Left colon (tissue), 2 donors: ENCODE measurements at places on chromosomes 6 and 20.

GRCh38 chr6:25014369-25014768 lies 78.6 kb upstream of the RIPOR2 start:
- DNase-seq = no peak

DNA sequence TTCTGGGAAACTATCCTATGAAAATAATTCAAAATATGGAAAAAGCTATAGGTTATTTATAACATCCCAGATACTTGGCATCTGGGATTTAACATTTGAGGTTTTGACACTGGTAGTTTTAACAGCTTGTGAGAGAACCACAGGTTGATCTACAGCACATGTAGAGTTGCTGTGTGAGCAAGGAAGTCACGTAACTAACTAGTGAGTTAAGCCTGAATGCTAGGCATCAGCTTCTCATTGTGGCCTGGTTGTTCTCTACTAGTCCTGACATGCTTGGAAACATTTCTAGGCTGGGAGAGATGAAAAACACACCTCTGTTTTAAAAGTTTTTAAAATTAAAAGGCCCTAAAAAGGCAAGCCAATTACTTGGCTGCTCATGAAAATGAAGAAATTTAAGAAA lies 28.2 kb downstream of the ESF1 start:
- DNase-seq = no peak

DNA sequence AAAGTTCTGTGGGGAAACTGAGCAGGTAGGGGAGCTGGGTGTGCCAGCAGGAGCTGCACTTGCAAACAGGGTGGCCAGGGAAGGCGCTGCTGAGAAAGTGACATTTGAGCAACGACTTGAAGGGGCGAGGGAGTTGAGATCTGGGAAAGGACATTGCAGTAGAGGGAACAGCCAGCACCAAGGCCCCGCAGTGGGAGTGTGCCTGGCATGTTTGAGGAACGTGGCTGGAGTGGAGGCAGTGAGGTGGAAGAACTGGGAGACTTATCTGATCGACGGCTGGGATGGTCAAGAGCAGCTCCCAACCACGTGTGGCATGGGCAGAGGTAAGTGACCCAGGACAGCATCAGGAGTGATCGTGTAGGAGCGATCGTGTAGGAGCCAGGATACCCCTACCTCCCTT lies 77.3 kb downstream of the TOX2 start:
- DNase-seq = no peak

DNA sequence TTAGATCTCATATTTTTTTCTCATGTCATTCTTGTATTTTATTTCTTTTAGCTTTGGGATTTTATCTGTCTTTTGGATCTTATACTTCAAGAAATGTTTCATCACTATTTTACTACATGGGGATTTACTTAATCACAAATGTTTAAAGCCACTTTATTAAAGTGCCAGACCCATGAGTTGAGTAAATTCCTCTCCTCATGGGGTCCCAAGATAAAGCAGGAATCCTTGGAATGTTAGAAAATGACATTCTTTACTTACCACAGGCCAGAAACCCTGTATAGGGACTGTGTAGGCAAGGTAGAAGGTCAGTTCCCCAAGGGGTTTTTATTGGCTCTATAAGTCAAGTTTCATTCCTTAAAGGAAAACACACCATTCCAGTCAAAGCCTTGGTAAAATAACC lies 28.4 kb upstream of the OR2J2 start:
- DNase-seq = no peak

DNA sequence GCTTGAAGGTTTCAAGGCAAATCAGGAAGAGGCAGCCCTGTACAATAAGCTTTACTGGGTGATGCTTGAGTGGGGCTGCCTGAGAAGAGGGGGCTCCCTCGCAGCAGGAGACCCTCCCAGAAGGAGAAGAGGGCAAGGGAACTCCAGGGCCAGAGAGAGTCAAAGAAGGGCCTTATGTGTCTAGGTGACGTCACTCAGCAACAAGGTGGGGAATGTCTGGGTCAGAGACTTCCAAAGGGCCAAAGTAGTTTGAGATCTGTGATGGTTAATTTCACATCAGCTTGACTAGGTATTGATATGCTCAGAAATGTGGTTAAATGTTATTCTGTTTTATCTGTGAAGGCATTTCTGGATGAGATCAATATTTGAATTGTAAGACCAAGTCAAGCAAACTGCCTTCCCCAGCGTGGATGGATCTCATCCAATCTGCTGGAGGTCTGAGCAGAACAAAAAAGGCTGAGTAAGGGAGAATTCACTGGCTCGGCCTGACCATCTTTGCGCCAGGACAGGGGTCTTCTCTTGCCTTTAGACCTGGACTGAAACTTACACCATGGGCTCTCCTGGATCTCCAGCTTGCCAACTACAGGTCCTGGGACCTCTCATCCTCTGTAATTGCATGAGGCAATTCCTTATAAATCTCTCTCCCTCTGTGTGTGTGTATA lies 35.9 kb downstream of the MAS1 start:
- no peak for DNase-seq

DNA sequence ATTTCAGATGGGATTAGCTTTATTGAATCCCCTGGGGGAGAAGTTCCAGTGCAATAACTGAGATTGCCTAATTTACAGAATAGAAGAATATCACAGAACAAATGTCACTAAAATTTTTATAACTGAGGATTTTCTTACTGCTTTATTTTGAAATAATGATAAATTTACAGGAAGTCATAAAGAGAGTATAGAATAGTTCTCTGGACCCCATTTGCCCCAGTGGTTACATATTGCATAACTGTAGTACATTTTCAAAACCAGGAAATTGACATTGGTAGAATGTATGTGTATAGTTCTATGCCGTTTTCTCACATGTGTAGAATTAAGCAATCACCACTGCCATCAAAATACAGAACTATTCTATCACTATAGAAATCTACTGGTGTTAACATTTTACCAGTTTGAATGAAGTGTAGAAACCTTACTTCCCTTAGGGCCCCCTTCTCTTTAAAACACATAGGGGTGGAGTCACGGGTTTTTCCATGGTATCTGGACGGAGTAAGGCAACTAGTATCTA lies 18.3 kb downstream of the KIF6 start:
- no peak for DNase-seq

DNA sequence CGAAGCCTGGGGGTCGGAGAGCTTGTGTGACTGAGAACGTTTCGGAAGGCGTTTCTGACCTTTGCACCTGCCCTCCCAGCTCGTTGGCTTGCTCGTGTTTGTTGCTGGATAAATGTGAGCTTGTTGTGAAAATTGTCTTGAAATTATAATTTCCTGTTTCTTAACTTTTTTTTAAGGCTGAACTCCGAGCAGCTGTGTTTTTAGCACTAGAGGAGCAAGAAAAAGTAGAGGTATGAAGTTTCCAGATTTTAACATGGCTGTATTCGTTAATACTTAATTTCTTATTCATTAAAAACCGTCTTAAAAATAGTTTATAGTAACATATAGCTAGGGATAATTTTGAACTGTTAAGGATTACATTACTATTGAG lies 672 bp downstream of the CEP43 start:
- DNase-seq = no peak

DNA sequence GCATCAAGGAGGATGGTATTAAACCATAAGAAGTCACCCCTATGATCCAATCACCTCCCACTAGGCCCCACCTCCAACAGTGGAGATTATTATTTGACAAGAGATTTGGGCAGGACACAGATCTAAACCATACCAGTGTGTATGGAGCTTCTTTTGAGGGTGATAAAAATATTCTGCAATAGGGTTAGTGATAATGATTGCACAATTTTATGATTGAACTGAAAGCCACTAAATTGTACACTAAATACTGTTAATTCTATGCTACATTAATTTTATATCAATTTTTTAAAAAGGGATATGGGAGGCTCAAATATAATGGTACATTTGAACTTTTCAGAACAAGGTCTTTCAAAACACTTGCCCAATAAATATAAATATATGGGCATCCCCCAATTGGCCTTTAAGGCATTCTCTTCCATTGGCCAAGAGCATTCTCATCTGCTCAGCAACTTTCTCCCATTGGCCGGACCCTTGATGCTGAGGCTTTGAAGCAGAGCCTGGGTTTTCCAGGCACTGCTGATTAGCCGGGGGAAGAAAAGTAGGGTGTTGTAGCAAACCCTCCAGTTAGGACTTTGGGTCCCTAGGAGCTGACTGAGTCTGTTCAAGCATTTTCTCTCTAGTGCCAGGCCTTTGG lies 209.9 kb downstream of the LRFN2 start:
- no peak for DNase-seq

GRCh38 chr6:27188885-27189418 lies 58.5 kb upstream of the PRSS16 start:
- peak; percentile 66 for DNase-seq

- DNase-seq = peak; percentile 73
Observed at GRCh38 chr6:36028877-36029324, 1.3 kb downstream of the MAPK14 start.

- DNase-seq = no peak
Observed at GRCh38 chr6:126657561-126658175, 317.8 kb downstream of the CENPW start.

DNA sequence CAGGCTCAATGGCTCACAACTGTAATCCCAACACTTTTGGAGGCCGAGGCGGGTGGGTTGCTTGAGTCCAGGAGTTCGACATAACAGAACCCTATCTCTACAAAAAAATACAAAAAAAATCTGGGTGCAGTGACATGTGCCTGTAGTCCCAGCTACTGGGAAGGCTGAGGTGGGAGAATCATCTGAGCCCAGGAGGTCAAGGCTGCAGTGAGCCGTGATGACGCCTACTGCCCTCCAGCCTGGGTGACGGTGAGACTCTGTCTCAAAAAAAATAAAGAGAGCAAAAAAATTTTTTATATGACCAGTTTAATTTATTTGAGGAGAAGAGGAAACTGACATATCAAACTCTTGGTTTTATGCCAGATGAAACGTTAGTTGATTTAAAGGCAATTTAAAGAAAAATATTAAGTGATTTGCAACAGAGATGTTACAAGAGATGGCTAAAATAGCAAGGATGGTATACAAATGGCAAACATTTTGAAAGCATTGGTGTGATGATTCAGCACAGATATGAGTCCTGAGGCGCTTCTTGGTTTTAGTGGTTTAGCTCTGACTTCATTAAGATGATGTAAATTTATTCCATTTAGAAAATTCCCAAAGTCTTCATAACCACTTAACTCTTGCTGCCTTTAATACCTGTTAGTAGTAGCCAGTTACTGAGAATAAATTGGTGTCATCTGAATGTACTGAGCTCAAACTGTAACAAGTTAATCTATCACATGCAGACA lies 17.7 kb downstream of the GTF2H5 start:
- no peak for DNase-seq

GRCh38 chr20:37801921-37802320 lies 101.0 kb upstream of the VSTM2L start:
- no peak for DNase-seq

GRCh38 chr6:33117811-33118277 lies 42.1 kb downstream of the HLA-DPB1 start:
- DNase-seq = no peak

DNA sequence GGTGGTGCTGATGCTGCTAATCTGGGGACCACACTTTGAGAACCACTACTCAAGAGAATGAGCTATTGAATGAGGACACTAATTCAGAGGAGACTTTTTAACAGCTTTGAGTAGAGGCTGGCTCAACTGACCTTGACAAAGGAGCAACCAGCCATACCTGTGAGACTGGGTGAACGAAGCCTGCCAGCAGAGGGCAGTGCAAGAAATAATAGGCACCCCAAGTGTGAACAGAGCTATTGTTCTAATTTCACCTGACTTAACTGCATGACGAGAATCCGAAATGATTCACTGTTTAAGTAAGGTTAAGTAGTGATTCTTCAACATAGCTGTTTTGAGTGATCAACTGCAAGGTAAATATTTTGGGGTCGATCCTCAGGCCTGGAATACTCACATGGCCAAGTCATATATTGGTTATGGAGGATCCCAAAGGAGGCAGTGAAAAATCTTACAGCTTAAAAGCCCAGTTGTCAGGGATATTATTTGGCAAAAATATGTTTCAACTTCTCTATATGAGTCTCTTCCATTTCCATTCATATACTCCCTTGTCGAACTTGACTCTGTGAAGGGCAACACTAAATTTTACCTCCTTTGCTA lies 550.5 kb upstream of the MARCKS start:
- peak; percentile 57 for DNase-seq

DNA sequence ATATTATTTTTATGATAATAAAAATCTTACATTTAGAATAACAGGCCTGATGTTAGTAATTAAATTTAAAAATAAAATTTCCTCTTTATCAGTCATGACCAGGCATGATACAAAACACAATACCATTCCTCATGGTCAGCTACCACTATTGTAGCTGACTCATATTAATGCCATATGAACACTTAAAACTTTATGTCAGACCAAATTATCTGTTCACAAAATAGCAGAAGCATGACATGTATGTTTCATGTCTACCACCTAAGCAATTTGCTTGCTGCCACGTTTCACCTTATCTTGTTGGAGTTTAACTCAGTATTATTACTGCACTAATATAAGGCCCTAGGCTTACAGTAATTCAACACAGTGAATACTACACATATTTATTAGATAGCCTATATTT lies 65.7 kb downstream of the HTR1B start:
- no peak for DNase-seq

DNA sequence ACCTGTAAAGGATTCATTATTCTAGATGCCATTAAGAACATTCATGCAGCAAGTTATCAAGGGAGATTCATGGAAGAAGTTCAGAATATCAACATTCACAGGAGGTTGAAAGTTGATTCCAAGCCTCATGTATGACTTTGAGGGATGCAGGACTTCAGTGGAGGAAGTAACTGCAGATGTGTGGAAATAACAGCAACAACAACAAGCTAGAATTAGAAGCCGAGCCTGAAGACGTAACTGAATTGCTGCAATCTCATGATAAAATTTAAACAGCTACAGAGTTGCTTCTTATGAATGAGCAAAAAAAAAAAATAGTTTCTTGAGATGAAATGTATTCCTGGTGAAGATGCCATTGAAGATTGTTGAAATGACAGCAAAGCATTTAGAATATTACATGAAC lies 73.3 kb upstream of the NXT1 start:
- no peak for DNase-seq

- DNase-seq = no peak
Observed at GRCh38 chr6:128259730-128260685, 260.4 kb downstream of the PTPRK start.
